ENCODE measurements at places on chromosomes 12 and 14.
A peak's percentile ranks its signal among the peaks of the same experiment; 100 is the strongest.

DNA sequence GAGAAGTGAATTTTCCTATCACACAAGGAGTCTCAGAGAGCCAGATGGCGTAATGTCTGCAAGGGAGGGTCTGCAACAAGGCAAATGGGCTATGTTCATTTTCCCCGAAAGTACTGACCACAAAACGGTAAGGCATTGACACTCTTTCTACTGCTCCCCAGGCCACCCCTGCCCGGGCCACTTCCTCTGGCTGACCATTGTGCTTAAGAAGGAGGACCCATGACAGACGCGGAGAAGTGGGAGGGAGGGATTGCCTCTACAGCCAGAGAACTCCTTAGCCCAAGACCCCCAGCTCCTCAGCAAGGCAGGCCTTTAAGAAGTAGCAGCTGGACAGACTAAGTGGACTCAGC is 1.2 kb downstream of the NCKAP5L start:
- DNase-seq: no peak

DNA sequence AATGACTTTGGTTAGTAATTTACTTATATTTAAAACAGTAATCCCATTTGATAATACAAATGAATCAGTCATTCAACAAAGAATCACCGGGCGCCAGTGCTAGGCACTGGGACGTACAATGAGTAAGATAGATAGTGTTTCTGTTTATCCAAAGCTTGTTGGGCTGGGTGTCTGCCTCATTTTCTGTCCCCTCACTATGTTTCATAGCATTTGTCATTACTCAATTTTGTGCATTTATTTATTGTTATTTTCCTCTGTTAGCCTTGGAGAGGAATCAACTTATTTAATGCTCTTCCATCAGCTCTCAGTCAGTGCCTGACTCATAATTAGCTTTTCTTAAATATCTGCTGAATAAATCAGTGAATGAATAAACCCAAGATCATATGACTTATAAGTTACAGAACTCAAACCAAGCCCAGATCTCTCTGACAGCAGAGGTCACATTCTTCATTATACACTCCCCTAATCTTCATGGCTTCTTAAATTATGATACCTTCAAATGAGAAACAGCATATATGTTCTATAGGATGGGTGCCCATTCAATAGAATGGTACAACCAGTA is 86.2 kb downstream of the TSPAN8 start:
- no peak for DNase-seq

DNA sequence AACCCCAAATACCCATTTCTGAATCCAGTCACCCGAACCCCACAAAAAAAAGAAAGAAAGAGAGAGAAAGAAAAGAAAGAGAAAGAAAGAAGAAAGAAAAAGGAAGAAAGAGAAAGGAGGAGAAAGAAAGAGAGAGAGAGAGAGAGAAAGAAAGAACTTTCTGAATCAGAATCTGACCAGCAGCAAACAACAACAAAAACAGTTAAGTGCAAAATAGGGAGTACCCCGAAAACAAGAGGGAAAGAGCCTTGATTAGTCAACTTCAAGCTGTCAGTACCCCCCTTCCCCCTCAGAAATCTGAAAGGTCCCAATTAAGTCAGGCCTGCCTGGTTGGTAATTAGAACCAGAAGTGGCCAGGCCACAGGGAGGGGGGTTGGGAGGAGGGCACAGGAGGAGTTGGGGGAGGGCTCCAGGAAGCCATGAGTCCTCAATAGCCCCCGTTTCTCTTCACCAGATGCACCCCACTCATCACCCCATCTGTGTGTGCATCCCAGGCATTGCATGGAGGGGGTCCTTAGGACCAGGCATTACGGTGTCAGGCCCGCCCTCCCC is 9.8 kb downstream of the RARG start:
- DNase-seq: no peak

GRCh38 chr12:66885115-66885875 is 206.4 kb upstream of the GRIP1 start:
- DNase-seq: no peak

DNA sequence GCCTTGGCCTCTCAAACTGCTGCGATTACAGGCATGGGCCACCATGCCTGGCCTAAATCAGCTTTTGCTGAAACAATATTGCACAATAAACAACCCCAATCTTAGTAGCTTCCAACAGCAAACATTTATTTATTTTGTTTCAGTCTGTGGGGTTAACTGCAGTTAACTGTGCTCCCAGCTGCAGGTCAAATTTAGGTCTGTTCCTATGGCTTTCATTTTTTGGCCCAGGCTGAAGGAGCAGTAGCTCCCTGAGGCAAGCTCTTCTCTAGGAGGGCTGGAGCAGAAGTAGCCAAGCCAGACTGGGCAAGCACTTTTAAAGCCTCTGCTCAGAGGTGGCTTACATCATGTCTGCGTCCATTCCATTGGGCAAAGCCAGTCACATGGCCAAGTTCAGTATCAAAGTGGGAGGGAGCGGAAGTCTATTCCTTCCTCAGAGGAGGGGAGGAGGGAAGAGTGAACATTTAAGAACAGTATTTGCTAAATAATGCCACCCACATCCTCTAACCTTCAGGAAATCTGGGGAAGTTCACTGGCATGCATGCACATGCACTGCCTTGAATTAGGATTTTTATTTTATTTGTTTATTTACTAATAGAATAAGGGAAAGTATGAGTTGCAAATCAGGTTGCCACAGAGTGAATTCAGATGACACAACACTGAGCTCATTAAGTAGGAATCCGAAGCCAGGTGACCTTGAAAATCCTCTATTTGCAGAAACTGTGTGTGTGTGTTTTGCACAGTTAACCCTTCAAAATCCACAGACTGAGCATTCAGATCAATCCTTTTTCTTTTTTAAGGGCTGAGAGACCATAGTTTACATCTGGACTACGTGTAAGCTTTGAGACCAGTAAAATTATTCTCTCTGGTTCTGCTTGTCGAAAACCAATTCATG is 122.0 kb upstream of the SEL1L start:
- DNase-seq: no peak

- no peak for DNase-seq
These were observed 12.3 kb downstream of the SCAF11 start for GRCh38 chr12:45978108-45978507.

GRCh38 chr12:28390206-28390605 is 199.9 kb downstream of the CCDC91 start:
- DNase-seq: no peak

DNA sequence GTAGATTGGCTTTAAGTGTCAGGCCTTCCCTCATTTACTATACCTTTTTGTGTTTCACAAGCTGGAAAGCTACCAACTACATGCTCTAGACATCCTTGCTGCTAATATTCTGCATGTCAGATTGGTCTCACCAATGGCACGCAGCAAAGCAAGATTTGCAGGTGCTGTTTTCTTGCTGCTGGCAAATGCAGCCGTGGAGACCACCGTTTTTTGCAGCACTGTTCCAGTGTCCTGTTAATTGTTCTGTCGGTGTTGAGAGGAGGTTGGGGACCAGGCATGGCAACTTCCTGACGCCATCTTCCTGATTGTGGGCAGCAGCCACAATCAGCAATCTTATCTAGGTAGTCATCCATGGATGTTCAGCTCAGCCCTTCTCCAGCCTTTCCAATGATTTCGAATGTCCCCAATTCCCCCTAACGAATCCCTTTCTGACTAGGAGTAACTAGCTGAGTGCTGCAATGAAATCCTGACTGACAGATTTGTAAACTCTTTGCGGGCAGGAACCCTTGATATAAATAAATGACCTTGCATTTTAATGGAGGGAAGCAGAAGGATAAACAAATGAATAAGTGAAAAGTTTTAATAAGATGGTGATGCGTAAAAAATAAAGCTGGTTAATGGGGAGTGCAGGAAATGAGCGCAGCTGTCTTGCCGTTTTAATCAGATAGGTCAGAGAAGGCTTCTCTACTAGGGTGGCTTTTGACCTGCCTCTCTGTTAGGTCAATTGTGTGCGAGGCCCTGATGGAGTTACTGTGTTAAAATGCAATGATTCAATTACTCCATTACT is 574 bp upstream of the CRADD start:
- no peak for DNase-seq

GRCh38 chr12:71710276-71711125 is 24.6 kb downstream of the TMEM19 start:
- DNase-seq: no peak

DNA sequence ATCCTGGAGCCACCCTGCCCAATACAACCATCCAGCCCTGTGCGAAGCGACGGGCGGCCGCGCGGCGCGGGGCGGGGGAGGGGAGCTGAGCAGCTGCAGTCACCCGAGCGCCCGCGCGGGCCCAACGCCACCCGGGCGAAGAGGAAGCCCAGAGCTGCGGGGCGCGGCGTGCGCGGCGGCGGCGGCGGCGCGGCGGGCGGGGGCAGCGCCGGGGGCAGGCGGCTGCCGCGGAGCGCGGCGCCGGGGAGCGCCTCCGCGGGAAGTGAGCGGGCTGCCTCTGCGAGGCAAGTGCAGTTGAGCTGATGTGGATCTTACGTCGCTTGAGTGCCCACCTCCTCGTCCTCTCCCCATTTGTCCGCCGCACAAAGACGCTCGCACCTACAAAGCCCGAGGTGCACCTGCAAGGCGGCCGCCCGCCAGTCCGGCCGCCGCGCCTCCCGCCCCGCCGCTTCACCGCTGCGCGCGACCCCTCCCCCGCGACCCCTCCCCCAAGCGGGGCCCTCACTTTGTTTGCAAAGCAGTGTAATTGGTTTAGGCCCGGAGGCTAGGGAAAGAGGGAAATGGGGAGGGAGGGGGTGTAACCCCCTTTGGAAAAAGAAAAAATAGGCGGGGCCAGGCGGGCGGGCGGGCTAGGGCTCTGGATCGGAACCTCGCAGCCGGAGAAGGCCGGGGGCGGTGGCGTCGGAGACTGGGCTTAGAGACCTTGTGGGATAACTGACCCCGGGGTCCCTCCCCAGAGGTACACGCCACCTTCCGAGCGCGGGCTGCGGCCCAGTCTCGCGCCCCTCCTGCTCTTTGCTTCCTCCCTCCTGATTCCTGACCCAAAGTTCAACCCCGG is at the start of the genes FOXA1 and TTC6:
TSS of gene FOXA1 (minus strand) at position 279 of the 838 bp plus-strand sequence. CDS start at position 2, 277 bp downstream.
TSS of gene TTC6 (plus strand) at position 659 of the 838 bp plus-strand sequence. CDS start 26,436 bp downstream, outside the sequence.
- DNase-seq: peak; percentile 91

DNA sequence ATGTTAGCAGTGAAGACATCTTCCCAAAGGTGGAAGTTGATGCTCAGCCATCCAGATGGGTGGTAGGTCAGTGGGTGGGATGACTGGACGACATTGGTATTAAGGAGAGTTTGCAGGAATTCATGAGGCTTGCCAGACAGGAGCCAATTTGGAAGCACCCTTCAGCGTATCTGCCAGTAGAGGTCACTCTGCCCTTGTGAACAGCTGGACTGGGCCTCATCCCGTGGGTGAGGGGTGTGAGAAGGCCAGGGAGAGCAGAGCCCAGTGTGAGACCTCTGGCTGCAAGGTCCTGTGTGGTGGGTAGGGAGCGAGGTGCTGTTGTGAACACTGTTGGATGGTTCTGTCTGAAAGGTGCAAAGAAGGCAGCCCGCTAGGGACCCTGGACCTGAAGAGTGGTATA is 37.7 kb downstream of the SLC5A8 start:
- no peak for DNase-seq

GRCh38 chr12:16385782-16386646 is 38.6 kb downstream of the MGST1 start:
- DNase-seq: peak; percentile 72

GRCh38 chr14:104886690-104887622 is 21.9 kb downstream of the CEP170B start:
- DNase-seq: no peak

DNA sequence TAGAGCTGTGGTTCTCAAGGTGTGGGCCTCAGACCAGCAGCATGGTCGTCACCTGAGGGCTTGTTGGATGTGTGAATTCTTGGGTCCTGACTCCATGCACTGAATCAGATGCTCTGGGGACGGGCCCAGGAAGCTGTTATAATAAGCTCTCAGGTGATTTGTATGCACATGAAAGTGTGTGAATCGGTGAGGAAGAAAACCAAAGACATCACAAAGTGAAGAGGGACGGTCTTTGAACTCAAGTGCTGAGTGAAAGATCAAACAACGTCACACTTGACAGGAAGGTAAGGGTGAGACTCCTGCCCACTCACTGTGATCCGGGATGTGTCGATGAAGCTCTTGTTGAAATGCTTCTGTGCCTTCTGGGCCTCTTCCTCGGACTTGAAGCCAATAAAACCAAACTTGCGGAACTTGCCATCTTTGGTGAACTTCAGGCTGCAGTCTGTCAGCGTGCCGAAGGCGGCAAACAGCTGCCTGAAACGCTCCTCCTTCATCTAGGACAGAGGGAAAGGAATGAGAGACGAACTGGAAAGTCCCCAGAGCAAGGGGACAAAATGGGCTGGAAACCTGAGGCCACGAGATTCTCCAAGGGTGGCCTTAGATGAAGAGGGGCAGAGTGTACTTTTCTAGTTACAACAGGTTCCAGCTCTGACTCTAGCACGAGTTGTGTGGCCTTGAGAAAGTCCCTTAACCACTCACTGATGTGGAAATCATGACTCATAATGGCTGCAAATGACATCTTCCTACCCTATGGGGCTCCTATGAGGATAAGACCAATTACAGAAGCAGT is 4.0 kb downstream of the RBM19 start:
- no peak for DNase-seq

DNA sequence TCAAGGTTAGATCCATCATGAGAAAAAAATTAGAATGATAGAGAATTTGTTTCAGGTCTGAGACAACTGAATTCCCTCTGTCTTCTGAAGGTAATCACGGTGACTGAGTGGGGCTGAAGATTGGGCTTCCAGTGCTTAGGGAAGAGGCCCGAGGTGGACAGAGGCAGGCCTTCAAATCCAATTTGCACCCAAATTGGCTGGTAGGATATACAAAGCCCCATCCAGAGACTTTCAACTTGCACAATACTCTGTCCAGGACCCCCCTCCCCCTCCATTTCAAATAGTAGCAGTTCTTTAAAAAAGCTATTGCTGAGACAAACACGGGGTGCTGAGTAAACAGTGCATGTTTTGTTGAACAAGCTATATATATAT is 3.6 kb upstream of the FOXG1 start:
- no peak for DNase-seq

DNA sequence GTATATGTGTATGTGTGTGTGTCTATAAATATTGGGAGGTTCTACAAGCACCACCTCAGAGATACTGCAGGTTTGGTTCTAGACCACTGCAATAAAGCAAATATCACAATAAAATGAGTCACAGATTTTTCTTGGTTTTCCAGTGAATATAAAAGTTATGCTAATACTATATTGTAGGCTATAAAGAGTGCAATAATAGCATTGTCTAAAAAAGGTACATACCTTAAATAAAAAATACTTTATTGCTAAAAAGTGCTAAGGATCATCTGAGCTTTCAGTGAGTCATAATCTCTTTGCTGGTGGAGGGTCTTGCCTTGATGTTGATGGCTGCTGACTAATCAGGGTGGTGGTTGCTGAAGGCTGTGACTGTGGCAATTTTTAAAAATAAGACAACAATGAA is 111.1 kb downstream of the VEZT start:
- DNase-seq: no peak

- DNase-seq: peak; percentile 100
These were observed 254.6 kb downstream of the C12orf42 start for GRCh38 chr12:103241184-103241583.

- DNase-seq: peak; percentile 55
These were observed 380.2 kb downstream of the NAV3 start for GRCh38 chr12:78210894-78211302.

- no peak for DNase-seq
These were observed 200.2 kb downstream of the ADGRD1 start for GRCh38 chr12:131153956-131154355.

DNA sequence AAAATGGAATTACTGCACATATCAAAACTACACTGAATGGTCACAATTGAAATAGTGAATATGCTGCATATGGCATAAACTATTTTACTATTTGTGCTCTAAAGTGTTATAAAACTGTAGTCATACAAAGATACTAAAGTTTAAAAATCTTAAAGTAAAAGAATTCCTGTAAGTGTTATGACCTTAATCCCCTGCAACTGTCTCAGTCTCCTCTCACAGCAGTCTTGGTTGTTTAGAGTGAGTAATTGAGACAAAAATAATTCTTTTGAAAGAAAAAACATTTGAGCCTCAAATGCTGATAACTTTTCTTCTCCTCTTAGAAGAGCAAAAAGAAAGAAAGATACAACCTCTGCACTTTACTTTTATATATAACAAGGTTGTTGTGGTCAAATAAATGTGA is 99.9 kb downstream of the SYT1 start:
- DNase-seq: no peak
